Stomach (tissue), 19 donors: ENCODE measurements at places on chromosomes 11 and 22.

DNA sequence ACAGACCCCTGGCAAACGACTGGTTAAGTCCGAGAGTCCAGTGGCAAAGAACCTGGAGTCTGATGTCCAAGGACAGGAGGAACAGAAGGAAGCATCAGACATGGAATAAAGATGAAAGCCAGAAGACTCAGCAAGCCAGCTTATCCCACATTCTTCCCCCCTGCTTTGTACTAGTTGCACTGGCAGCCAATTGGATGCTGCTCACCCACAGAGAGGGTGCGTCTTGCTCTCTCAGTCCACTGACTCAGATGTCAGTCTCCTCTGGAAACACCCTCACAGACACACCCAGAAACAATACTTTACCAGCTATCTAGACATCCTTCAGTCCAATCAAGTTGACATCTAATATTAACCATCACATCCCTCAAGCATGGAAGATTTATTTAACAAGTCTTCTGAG, 1265.8 kb upstream of the CNTN5 start:
- no peak for DNase-seq
- H3K36me3 ChIP-seq, result no peaks in the 10 kb centered on the region
- H3K4me3 ChIP-seq, result no peak overlapping the region
- H3K4me1 ChIP-seq, result no peaks in the 10 kb centered on the region
- no peaks in the 10 kb centered on the region for H3K27me3 ChIP-seq

DNA sequence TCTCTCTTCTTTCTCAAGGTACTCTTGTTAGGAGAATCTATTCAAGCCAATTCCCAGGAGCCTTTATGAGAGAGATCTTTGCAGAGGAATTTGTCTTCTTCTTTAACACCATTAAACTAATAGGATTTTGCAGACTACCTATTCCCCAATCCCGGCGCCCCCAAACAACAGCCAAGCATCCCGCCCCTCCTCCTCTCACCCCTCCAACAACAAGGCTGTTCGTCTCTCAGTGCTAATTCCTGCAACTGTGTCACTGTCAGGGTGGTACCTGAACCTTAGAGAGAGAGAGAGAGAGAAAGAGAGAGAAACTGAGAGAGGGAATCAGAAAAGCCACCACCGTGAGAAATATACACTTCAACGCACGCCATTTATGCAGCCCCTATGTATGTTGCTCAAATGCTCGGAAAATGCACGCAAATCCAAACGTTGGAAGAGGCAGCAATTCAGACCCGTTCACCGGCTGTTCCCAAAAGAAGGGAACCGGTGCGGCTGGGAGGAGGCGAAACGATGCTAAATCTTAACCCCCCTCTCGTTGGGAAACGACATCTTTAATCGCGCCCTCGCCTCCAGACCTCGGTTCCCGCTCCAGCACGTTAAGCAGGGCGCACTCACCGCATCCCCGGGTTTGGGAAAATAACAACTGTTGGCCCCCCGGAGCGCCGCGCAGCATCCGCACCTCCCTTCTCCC, 961 bp downstream of the KCNA4 start:
- no peak for DNase-seq
- H3K27ac ChIP-seq, result no peak overlapping the region
- H3K27me3 ChIP-seq, result peaks cover 35% of the 10 kb centered on the region
- no peaks in the 10 kb centered on the region for H3K36me3 ChIP-seq
- H3K4me1 ChIP-seq, result no peaks in the 10 kb centered on the region

GRCh38 chr11:64887234-64887756, 8.9 kb upstream of the EHD1 start:
- no peaks in the 10 kb centered on the region for H3K27me3 ChIP-seq
- peaks cover 47% of the 10 kb centered on the region for H3K4me1 ChIP-seq
- no peaks in the 10 kb centered on the region for H3K36me3 ChIP-seq
- no peak for DNase-seq
- peak overlapping the region; percentile 31 for H3K4me3 ChIP-seq

GRCh38 chr11:61639816-61640443, 40.3 kb upstream of the DAGLA start:
- H3K4me1 ChIP-seq, result no peaks in the 10 kb centered on the region
- no peak for DNase-seq
- H3K4me3 ChIP-seq, result no peak overlapping the region
- no peaks in the 10 kb centered on the region for H3K36me3 ChIP-seq
- H3K27me3 ChIP-seq, result no peaks in the 10 kb centered on the region

- DNase-seq, result no peak
- H3K4me3 ChIP-seq, result no peak overlapping the region
- H3K27ac ChIP-seq, result no peak overlapping the region
- H3K4me1 ChIP-seq, result peaks cover 4% of the 10 kb centered on the region
- H3K36me3 ChIP-seq, result no peaks in the 10 kb centered on the region
These were observed 345.0 kb downstream of the TBC1D22A start for GRCh38 chr22:47107431-47107830.

- H3K27me3 ChIP-seq, result no peaks in the 10 kb centered on the region
- peak overlapping the region; percentile 97 for H3K27ac ChIP-seq
- H3K4me3 ChIP-seq, result no peak overlapping the region
- H3K36me3 ChIP-seq, result peaks cover 26% of the 10 kb centered on the region
These were observed 4.0 kb downstream of the GUCD1 start for GRCh38 chr22:24550902-24551435.

- H3K27me3 ChIP-seq, result no peaks in the 10 kb centered on the region
- H3K4me1 ChIP-seq, result peaks cover 85% of the 10 kb centered on the region
- peak overlapping the region; percentile 91 for H3K27ac ChIP-seq
These were observed 23.5 kb downstream of the CTNND1 start for GRCh38 chr11:57785072-57785471.
